ENCODE measurements at places on chromosomes 5 and 9.

DNA sequence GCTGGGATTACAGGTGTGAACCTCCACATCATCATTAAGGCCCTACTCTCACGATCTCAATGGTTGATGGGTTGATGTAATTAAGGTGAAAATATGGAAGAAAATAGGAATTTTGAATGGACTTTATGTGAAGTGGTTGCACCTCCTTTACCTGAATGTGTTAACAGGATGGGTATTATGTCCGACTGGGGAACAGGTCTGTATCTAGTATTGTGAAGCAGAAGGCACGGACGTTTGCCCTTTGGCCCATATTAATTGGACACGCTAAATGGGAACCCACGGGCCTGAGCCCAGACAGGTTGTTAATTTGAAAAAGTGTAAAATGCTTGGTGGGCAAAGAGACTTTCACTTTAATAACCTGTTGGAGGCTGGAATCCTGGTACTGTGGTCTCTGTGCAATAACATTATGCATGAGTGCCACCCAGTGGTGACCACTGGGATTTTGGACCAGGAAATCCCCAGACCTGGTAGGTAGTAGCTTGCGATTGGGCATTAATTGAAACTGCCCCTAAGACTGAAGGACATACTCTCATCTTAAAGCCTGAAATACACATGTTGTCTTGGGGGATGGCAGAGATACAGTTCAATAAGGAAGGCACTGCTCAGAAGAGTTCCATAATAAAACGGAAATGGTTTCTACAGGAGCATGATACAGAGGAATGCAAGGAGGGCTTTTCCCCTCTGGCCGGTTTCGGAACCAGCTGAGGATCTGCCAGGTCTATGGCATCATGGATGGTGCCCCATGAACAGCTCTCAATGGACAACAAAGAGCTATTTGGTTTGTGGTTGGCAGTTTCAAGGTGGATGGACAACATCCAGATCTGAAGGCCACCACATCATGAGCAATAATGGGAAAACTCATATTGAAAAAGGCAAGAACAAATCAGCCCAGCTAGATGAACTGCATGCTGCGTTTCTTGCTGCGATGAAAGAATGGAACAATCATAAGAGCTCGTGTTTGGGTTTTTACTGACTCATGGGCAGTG lies 26.2 kb upstream of the BICD2 start:
- DNase-seq: peak; percentile 79

DNA sequence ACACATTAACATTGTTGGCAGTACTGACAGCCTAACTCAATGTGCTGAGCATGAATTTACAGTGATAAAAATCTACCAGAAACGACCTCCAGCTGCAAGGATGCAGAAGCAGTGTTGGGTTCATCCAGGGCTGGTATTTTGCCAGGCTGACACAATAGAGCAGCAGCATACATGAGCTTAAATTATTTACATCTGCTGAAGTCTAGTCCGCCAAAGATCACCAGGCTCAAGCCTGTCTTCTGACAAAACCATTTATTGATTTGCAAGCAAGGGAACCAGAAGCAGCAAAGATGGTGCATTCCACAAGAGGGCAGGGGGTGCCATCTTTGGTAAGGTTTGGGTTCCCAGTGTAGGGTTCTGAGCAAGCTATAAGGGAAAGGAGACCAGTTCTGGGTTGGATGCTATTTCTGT lies 8.7 kb upstream of the C5orf34 start:
- DNase-seq: peak; percentile 2

DNA sequence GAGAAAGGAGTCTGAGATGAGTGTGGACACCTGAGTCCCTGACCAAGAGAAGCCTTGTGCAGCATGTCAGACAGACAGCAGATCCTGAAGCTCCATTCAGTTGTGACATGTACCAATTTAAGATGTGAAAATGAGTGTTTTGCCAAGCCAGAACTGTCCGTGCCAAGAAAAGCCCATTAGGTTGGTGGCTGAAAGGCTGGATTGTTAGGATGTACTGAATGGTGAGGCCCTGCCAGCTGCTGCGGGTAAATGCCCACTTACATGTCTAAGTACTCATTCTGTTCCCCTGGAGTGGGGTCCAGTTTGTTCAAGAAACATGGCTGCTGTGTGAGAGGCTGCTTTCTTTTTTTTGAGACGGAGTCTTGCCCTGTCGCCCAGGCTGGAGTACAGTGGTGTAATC lies 14.6 kb downstream of the DAPK1 start:
- no peak for DNase-seq

GRCh38 chr9:128729302-128729701 lies 5.4 kb upstream of the ZDHHC12 start:
- no peak for DNase-seq

GRCh38 chr9:112868461-112868860 lies 22.2 kb downstream of the SLC46A2 start:
- DNase-seq: no peak

DNA sequence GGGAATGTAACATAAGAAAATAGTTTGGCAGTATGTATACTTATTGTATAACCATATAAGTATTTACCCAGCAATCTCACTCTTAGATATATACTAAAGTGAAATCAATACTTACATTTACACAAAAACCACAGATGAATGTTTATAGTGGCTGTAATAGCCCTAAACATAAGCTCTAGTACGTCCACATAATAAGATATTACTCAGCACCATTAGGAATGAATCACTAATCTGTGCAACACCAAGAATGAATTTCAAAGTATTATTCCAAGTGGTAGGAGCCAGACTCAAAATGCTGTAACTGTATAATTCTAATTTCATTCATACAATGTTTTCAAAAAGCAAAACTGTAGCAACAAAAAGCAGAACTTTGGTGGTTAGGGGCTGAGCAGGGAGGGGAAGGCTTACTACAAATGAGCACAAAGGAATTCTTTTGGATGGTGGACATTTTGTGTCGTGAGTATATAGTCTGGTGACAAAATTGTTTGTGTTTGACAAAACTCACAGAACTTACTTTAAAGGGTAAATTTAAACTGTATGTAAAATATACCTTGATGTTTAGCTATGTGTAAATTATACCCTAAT lies 11.9 kb upstream of the C5orf46 start:
- DNase-seq: no peak

GRCh38 chr9:87109231-87109631 lies 161.9 kb upstream of the GAS1 start:
- peak; percentile 32 for DNase-seq

DNA sequence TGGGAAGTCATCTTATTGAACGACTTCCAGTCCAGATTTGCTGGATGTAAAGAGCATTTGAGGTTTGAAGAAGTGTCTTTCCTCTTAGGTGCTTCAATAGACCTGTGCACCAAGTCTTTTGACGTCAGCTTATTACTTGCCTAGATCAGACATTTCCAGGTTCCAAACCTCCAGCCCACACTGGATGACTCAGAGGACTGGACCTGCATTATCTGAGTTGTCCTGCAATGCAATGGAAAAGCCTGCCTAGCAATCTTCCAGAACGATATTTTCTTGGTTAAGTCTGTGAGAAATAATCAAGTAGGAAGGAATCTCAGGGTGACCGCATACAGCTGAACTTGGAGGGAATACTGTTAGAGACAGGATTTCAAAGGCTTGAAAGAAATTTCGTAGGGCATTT lies 147.2 kb upstream of the MOCS2 start:
- peak; percentile 84 for DNase-seq

GRCh38 chr5:175060257-175060656 lies 335.9 kb downstream of the MSX2 start:
- DNase-seq: no peak

DNA sequence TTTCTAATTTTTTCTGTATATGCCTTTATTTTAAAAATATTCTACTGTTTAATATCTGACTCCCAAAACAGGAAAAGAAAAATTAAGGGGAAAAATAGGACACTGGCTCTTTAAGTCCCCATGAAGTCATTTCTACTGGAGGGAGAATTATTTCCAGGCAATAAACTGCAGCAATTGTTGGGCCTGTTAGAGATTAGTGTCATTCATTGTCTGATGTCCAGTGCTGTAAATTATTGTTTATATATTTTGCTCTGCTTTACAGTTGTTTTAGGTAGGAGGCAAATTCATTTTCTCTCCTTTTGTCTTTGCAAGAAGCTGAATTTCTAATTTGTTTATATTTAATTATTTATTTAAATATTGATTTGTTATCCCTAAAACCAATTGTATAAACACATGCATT lies 906.0 kb upstream of the CDH10 start:
- no peak for DNase-seq

GRCh38 chr9:107874591-107875369 lies 385.2 kb upstream of the KLF4 start:
- DNase-seq: no peak

DNA sequence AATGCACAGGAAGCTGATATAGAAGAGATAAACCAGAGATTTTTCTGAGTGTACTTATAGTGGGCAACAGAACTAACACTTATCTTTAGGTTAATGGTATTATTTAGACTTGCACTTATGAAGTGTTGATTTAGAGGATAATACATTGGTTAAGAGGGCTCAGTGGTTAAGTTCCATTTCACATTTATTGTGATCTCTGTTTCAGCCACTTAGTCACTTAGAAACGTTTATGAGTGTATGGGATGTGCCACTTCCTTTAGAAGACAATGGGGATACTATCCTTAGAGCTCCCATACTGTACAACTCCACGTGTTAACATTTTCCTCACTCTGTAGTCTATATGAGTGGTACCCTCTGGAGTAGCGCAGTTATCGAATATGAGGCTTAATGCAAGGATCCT lies 57.5 kb downstream of the PIP5K1B start:
- DNase-seq: no peak

GRCh38 chr9:34246453-34246852 lies 67.6 kb downstream of the UBAP1 start:
- no peak for DNase-seq

DNA sequence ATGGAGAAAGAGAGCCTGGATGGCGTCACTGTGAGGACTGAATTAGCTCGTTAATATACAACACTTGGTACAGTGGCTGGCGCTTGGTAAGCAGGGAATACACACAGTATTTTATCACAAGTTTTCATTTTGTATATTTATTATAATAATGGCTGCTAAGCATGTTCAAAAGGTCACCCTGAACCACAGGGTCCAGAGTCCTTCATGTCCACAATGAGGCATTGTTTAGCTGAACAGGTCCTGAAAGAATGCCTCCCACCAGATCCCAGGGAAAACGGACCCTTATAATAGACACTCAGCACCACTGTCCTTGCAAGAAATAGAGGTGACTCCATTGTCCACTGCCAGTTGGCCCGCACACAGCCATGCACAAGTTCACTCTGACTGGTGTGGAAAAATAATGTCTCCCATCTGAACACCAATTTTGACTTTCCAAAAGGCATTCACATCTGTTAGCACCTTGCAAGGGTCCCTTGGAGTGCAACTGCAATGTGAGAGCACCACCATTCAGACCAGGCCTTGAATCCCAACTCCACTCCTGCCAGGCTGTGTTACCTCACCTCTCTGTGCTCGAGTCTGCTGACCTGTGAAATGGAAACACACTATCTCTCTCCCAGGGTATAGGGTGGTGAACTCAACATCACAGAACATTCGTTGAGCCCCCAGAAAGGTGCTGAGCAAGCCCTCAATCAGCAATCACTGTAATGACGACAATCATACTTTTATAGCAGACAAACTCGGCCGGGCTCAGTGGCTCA lies 3.9 kb downstream of the VDAC1 start:
- DNase-seq: no peak

DNA sequence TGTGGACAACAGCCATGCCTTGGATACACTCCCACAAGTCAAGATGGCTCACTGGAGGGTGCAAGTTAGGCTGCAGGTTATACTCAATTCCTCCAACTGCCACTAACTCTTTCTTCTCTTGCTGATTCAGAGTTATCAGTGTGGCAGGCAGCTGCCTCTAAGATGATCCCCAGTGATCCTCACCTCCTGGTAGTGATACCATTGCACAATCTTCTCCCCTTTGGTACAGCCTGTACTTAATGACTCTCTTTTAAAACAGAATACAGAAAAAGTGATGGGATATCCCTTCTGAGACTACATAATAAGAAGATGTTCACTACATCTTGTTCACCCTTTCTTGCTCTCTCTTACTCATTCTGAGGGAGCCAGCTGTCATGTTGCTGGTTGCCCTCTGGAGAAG lies 323.1 kb downstream of the RAB3C start:
- no peak for DNase-seq

DNA sequence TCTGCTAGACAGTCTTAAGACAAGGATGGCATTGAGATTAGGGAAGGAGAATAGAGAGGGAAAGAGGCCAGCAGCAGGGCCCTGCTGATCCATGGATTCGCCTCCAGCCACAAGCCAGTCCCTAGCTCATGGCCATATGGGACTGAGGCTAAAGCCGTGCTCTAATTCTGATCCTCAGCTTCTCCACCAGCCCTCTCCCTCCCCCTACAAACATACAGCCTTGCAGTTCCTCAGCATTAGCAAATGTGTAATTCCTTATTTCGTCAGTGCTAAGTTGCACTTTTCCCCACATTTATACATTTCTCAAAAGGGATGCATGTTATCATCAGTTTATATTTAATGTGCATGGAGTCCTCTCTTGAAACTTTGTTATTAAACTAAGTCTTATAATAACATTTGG lies 34.8 kb downstream of the ZNF462 start:
- no peak for DNase-seq

DNA sequence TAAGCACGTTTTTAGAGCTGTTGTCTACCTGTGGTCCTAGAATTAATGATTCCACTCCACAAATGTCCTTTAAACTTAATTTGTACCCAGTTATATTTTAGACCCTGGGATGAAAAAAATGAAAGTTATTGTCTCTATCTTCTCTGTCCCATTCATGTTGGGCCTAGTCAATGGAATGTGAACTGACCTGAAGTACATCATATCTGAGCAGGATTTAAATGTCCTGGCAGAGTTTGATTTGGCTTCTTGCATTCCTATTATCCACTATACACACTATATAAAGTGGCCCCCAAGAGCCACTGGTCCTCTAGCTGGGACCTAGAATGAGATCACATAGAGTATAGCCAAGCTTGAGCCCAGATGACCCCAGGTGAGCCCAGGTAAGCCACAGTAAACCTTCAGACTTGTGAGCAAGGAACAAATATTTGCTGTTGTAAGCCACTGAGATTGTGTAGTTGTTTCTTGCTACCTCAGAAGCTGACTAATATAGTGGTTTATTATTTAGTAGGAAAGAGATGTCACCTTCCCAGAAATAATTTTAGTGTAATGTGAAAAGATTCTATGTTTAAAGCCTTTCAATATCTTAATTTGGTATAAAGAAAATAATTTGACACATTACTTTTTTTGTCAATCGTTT lies 37.1 kb upstream of the C6 start:
- DNase-seq: no peak

- peak; percentile 10 for DNase-seq
Observed at GRCh38 chr9:20898885-20899554, 132.4 kb downstream of the HACD4 start.

DNA sequence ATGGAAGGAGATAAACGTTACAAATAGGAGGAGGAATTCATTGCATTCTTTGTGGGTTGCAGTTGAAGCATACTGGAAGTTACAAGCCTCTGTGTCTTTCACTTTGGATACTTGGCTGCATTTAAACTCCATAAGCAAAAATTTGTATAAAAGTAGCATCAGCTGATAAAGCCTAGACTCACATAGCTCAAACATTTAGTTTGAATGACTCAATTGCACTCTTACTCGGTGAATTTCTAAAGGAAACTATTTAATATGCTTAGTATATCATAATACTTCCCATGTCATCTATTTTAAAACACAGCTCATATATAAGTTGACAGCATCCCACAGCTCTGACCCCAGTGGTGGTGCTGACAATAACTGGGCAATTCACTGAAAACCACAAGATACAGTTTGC lies 596.6 kb upstream of the ZNF608 start:
- DNase-seq: peak; percentile 68

Measured in cardiac muscle cell (in vitro differentiated cells and primary cell).